ENCODE measurements at places on chromosomes 2 and 18. TPM values are rescaled to one million over a fixed set of nuclear protein-coding genes. Genes with fewer than 3 reads are reported as not detected.

The KLHL30 gene
- 0.04 TPM for total RNA-seq

The MRPS5 gene
- total RNA-seq = 58.1 TPM

The STARD6 gene
- total RNA-seq = not detected

The EFR3B gene
- total RNA-seq = 0.55 TPM

The TXNDC2 gene
- total RNA-seq = 0.34 TPM

The FRZB gene
- total RNA-seq = 0.08 TPM

The CD302 gene
- total RNA-seq = 1.7 TPM

The MOGAT1 gene
- not detected for total RNA-seq

The DES gene
- not detected for total RNA-seq

The CD226 gene
- total RNA-seq = 0.76 TPM

The SLC19A3 gene
- total RNA-seq = 0.08 TPM

The ANO7 gene
- total RNA-seq = 0.23 TPM

The CRYGD gene
- not detected for total RNA-seq

The LCT gene
- 0.04 TPM for total RNA-seq

The DLX1 gene
- 1.8 TPM for total RNA-seq

The ALPI gene
- not detected for total RNA-seq

Data from hair follicular keratinocyte (primary cell).